ENCODE measurements at places on chromosomes 3 and 15.

DNA sequence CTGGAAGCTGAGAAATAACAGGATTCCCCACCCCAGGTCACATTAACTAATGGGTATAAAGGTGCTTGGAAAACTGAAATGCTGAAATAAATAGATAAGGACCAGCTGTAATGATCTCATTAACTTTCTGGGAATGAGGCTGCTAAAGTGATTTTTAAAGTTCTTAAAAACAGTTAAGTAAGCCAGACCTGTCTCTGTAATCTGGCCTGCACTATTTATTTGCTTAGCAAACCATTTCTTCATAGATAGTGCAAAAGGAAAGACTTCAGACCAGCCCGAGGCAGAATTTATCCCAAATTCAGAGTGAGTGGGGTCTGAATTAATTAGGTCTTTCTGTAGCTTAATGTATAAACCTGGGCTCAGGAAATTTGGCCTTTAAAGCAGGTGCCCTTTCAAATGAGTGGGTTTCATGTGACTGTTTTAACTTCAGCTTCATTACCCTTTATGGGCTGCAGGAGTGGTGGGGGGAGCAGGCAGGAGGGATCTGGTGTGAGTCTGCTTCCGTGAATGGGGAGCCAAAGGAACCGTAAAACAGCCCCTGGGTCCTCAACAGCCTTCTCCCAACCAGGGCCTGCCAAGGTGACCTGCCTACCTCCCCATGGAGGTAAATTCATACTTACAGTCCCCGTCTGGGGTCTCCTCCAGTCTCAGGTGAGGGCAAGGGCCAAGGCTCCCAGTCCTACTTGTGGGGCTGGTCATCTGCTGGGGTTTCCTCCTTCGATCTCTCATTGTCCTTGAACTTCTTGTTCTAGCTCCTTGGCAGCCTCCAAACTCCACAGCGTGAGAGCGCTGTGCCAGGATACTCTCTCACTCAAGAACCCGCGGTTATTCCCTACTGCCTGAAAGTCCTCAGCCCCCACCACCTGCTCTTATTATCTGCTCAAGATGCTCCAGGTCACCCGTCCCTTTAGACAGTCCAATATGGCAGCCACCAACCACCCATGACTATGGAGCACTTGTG is 31.2 kb downstream of the MAGEF1 start:
- DNase-seq, result no peak

DNA sequence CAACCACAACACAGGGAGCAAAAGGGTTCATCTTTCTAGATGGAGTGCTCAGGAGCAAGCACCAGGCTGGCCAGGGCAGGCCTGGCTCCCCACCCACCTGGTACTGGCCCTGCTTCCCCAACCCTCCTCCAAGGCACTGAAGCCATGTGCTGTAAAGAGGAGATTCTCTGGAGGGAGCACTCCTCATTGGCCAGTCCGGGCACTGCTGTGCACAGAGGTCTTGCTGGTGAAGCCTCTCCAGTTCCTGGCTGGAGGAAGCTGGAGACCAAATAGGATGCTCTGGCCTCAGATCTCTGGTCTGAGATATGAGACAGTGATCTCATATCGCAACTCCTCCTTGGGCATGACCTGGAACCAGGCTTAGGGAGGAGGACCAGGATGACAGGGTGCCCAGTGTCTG is 7.7 kb upstream of the SEMA3F start:
- no peak for DNase-seq

GRCh38 chr15:71914092-71914491 is 103.7 kb downstream of the NR2E3 start:
- DNase-seq, result no peak

GRCh38 chr3:41200669-41201021 is 1.3 kb downstream of the CTNNB1 start:
- DNase-seq, result no peak

DNA sequence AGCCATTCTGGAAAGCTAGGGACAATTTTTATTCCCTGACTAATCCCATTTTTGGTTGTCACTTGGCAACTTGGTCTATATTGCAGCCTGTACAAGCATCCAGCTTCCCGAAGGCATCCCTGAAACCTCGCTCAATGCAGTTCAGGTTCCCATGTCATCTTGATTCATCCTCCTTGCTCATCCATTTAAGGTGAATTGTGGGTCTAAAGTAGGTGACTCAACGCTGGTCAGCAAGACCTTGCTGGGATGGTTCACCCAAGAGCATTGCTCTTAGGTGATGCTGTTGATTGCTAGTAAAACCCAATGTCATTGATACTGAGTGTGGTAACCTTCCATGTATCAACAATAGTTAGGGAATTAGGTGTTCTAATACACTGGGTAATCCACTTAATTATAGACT is 13.1 kb upstream of the RAB8B start:
- DNase-seq, result no peak

- DNase-seq, result no peak
Measured at GRCh38 chr3:197959500-197959890, 522 bp upstream of the LMLN start.

- DNase-seq, result no peak
Measured at GRCh38 chr3:48119505-48120193, 68.6 kb downstream of the CDC25A start.

GRCh38 chr15:67931861-67932260 is 92.0 kb upstream of the RNU6-1 start:
- DNase-seq, result no peak

GRCh38 chr3:18840535-18841137 is 307.7 kb upstream of the KCNH8 start:
- no peak for DNase-seq

DNA sequence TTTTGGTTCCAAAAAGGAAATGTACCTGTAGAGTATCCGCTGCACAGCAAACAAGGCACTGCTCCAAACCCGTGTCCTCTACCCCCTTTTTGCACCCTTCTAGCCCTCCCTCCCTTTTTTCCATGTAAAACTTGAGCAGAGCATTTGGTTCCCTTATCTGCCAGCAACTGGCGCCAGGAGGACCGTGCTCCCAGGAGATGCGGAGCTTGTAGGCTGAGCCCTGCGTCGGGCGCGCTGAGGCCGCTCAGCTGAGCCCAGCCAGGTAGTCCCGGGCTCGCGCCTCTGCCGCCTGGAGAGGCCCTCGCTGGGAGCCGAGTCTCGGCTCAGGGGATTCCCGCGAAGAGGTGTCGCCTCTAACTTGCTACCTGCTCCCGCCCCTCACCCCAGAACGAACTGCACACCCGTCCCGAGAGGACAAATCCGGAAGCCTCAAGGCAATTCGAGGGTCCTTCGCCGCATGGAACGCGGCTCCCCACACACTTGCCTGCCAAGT is 575 bp downstream of the TRPM7 start:
- no peak for DNase-seq

GRCh38 chr3:169999433-169999832 is 32.8 kb downstream of the SEC62 start:
- no peak for DNase-seq

DNA sequence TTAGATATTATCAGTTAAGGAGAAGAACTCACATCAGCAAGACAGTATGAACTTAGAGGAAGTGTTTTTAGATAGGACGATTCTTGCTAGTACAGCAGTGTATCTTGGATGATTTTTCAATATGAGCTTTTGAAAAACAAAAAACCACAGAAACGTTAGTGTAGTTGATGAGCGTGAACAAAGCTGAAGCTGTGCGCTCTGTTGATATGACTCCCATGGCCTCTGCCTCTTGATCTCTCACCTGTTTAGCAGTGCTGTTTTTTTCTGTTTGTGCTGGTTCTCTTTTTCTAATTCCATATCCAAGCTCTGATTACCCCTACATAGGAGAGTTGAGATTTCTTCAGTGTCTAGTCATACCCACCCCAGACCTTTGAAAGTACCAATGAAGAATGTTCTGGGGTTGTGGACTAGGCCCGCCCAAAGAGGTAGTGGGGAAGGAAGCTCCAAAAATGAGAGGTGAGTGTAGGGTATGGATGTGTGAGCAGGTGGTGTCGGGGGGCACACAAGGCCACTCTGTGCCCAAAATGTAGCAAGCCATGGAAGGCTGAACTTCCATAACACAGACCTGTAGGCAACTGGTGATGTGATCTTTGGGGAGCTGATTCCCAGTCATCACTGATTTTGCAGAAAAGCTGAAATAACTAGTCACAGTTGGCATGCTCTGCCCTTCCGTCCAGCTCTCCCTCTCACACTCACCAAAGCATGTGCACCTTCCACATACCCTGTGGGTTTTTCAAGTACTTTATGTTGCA is 20.0 kb upstream of the CMTM7 start:
- DNase-seq, result no peak

DNA sequence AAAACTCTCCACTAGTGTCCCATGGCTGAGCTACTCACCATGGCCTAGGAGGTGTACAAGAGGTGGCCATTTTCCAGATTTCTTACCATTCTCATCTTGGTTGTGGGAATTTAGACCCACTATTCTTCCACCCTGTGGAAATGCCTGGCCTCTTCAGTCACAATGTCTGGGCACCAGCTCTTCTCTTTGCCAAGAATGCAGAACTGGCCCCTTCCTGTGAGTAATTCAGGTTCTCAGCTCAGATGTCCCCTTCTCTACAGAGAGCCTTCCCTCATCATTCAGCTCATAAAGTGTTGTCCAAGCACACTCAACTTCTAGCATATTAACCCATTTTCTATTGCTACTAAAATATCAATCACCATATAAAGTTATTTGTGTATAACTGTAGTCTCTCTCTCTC is 575.5 kb upstream of the KCNMB2 start:
- no peak for DNase-seq

Data from eye (tissue), 1 donor.